Endothelial cell (in vitro differentiated cells): ENCODE measurements at places on chromosomes 4 and X.

GRCh38 chr4:10747186-10747585 is 62.6 kb upstream of the CLNK start:
- DNase-seq: no peak

DNA sequence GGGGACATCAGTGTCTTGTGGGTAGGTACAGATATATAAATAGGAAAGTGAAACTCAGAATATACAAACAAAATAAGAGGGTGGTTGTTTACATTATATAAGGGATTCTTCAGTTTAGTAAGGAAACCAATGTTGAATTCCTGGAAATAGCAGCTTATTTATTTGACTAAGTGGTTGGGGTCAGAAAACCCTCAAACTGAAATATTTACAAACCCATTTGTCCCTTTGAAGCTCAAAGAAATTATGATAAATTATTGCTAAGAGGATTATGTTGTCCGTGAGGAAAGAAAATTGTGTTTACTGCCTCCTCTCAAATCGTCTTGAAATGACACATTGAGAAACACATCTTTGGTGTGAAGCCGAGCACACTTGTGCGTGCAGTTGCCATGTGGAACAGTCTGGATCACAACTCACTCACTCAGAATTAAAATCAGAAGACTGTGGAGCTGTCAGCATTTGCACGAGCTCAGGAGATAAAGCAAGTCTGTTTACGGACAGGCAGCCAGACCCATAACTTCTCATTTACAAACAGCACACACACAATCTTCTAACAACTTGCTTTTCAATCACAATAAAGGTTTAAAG is 46.8 kb upstream of the SETD7 start:
- no peak for DNase-seq

- DNase-seq: no peak
Measured at GRCh38 chrX:151815398-151815797, 80.9 kb downstream of the CNGA2 start.

DNA sequence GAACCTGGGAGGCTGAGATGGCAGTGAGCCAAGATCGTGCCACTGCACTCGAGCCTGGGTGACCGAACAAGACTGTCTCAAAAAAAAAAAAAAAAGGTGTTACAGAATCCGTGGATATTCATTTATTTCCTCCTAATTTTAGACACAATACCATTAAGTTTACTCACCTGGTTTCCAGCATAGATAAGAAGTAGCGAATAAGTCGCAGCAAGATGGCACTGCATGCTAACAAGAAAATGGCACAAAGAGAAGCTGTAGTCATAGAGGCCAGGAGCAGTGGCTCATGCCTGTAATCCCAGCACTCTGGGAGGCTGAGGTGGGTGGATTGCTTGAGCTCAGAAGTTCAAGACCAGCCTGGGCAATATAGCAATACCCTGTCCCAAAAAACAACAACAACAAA is 17.0 kb upstream of the MOB1B start:
- no peak for DNase-seq

GRCh38 chrX:143664302-143664701 is 28.4 kb upstream of the SLITRK4 start:
- DNase-seq: peak; percentile 2

DNA sequence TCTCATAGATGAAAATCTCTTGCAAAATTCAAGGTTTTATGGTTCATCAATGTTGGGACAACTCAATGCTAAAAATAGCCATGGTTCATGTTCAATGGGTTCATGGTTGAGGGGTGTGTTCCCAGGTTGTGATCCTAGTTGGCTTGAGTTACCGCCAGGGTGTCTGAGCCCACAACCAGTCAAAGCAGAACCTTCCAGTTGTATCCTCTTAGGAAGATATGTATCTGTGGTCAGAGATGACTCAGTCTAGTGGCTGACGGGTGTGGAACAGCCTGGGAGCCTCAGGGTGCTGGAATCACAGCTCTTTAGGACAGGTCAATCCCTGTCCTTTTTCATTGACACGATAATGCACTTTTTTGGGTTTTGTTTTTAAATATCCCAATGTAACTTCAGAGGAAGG is 192.3 kb upstream of the NR3C2 start:
- DNase-seq: no peak

DNA sequence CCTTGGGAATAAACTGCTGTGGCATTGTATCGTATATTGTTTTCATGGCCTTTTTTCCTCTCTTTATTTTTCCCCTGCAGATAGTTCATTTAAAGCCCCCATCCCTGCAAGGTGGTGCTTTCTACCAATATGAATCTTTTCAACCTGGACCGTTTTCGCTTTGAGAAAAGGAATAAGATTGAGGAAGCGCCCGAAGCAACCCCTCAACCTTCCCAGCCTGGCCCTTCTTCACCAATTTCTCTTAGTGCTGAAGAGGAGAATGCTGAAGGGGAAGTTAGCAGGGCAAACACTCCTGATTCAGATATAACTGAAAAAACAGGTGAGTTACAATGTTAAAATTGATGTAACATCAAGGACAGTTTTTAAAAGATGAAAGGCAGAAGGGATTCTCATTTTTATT is 601 bp downstream of the SMARCAD1 start:
- DNase-seq: no peak

- no peak for DNase-seq
Measured at GRCh38 chr4:41575207-41575606, 37.2 kb downstream of the LIMCH1 start.

GRCh38 chr4:160969925-160970324 is 1193.9 kb downstream of the FSTL5 start:
- DNase-seq: no peak

DNA sequence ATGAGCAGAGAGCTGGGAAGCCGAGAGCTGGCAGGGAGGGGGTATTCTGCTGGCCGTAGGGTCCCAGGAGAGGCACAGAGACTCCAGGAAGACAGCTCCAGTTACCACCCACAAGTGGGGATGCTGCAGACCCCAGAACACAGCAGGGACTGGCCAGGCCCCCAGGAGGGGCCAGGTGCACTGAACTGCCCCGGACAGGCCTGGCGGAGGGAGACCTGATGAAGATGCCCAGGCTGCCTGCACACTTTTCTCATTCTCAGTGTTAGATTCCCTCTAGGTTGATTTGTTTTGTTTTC is 110.8 kb downstream of the CPZ start:
- no peak for DNase-seq

- DNase-seq: no peak
Measured at GRCh38 chr4:22463179-22463578, 52.7 kb downstream of the ADGRA3 start.

DNA sequence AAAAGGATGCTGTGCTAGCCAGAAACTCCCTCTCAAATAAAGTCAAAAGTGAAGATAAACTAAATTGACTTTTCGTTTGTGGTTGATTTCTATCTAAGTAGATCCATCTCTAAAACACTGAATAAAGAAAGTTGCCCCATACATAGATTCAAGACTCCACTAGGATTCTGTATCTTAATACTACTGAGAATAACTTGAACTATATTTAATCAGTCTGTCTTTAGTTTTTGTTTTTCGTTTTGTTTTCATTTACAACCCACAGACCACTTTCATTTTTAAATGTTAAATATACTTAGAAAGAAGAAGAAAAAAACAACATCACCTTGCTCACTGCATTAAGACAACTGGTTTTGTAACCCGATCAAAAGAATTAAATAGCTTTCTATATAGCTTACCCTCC is 655.0 kb downstream of the RPA4 start:
- DNase-seq: no peak

DNA sequence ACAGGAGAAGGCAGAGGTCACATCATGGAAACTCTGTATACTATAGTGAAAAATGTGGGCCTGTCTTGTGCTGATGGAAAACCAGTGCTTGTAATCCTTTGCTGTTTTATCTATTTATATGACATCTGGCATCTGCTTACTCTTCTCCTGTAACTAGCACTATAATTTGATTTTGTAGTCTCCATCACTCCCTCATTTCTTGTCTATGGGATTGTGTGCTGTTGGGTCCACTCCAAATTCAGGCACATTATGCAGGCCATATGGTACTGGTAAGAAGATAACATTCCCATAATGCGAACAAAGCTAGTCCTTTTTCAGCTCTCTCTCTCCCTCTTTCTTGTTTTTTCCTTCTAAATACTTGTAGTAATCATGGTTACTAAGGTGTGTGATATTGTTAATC is 581.2 kb upstream of the IGFBP7 start:
- no peak for DNase-seq

DNA sequence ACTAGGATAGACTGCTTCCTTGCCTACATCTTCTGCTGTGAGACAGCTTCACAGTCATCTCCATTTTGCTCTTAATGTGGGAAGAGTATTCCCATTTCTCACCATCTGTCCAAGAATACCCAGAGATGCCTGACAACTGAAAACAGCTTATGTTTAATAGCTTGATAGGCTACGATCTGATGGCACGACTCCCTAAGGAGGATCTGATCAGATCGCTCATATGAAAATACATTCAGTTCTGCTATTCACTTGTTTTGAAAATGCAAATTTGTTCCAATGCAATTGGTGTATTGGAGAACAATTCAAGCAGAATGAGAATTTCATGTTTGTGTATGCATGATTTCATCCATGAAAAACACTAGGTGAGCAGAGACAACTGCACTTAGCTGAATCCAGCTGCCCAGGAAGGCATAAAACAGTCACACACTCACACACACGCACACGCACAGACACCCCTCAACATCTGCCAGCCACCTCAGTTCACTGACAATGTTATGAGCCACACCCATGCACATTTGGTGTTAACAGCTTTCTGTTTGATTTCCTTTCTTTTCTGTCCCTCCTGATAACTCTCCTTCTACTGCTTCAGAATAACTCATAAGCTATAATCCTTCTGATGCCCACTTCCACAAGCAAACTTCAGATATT is 29.6 kb downstream of the TRIML1 start:
- no peak for DNase-seq
